ENCODE measurements at places on chromosomes 3 and 15.

GRCh38 chr3:184908859-184909258, 96.9 kb downstream of the VPS8 start:
- no peak for DNase-seq

GRCh38 chr3:55364421-55364820, 122.7 kb downstream of the WNT5A start:
- DNase-seq: no peak

DNA sequence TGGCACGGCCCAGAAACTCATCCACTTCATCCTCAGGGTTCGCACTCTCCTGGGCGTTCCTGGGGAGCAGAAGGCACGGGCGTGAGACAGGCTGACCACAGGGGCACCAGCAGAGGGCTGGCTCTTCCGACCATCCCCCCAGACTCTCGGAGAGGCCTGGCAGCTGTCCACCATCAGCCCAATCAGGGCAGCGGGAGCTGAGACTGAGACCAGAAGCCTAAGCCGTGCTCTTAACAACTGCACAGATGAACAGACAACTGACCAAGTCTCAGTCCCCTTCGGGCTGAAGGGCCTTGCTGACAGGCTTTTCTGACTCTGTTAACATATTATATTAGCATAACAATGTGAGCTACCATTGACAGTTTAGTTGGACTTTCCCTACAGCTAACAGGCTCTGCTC, 118.0 kb downstream of the SEC22A start:
- no peak for DNase-seq

DNA sequence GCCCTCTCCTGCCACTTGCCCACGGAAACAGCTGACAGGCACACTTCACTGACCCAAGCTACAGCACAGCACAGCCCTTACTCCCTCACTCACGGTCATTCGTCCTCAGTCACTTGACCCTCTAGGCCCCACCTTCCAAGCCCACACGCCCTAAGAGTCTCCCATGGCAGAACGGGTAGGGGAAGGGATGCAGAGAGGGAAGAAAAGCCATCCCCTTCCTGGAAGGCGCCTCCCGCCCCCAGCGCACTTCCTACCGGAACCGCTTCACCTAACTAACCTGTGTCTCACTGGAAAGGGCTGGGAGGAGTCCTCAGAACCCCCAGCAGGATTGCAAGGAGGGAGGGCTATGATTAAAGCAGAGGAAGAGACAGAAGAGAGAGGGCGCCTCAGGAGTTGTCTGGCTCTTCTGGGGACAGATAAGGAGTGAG, 22.9 kb downstream of the EPHB3 start:
- no peak for DNase-seq

DNA sequence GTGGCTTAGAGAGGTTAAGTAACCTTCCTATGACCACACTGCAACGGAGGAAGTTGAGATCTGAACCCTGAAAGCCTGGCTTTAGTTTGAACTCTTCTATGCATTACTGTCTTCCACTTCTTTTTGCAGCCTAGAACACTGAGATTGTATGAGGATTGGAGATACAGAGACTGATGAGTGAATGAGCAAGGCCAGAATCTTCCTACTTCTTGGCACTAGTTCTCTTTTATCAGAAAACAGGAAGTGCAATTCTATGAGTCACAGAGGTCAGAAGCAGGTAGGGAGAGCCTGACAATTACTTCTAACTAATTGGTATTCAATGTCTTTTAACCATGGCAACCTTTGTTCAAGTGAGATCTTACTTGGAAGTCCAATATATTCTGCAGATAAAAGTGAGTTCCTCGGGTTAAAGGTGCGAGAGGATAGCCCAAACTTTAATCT, 219.0 kb downstream of the SHQ1 start:
- DNase-seq: no peak

GRCh38 chr3:159855599-159856346, 132.9 kb upstream of the IL12A start:
- DNase-seq: no peak

DNA sequence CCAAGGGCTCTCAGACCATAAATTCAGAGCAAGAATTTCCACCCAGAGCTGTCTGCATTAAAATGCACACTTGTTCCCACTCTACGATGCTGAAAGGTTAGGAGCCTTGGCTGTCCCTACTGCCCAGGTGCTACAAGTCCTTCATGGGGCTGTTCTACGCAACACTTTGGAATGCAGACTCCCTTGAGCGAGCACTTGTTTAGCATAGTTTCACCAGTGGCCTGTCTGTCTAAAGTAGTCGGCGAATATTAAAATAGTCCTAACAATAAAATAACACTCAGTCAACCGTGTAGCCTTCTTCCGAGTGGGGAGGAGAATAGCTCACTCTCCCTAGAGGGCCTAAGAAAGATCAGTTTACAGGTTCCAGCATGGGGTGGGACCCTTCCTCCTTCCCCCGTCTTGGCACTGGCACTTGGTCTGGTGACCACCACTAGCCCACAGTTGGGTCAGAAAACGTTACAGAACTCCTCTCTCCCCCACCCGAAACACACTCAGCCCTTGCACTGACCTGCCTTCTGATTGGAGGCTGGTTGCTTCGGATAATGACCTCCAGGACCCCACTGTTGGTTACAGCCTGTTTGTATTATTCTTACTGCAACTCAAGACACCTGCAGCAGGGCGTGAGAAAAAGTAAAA, at the start of gene CLDN16:
Gene CLDN16, plus strand, starts transcription at position 586 of the 636 bp plus-strand sequence. CDS start 167 bp downstream, outside the sequence.
- DNase-seq: no peak

GRCh38 chr3:131474115-131474514, 28.7 kb downstream of the MRPL3 start:
- no peak for DNase-seq

GRCh38 chr3:180679178-180680096, at the start of gene CCDC39:
Gene CCDC39, minus strand, starts transcription at chr3:180679489. Its CDS starts 109 bp downstream, at chr3:180679380.
- DNase-seq: peak; percentile 82

DNA sequence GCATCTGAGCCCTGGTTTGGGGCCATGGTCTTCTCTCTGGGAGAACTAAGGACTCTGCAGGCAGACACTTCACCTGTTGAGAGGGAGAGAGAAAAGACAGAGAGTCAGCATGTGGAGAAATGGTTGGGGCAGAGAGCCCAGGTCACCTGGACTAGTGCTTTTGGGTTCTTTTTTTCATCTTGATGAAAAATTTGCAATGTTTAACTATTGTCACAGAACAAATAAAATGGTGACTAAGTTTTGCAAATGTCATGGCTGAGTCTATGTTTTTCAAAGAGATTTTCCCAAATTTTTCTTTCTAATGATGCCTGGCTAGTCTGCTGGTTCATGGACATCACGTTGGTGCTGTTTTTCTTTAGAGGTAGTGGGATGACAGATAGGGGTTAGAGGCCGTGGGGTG, 17.8 kb downstream of the FAH start:
- no peak for DNase-seq
